ENCODE measurements at places on chromosomes 2 and 18. TPM values are rescaled to one million over a fixed set of nuclear protein-coding genes. Genes with fewer than 3 reads are reported as not detected.

- DNase-seq, result no peak
- no peaks in the 10 kb centered on the region for H3K36me3 ChIP-seq
- H3K4me3 ChIP-seq, result no peak overlapping the region
- no peaks in the 10 kb centered on the region for H3K4me1 ChIP-seq
These were observed 101.1 kb downstream of the CTIF start for GRCh38 chr18:48639772-48640432.

DNAH7 gene
- total RNA-seq, result 0.17 TPM

- no peaks in the 10 kb centered on the region for H3K27me3 ChIP-seq
- H3K4me1 ChIP-seq, result no peaks in the 10 kb centered on the region
- no peak overlapping the region for H3K27ac ChIP-seq
- no peak overlapping the region for H3K4me3 ChIP-seq
- no peak for DNase-seq
These were observed 55.5 kb downstream of the ARHGAP28 start for GRCh38 chr18:6785001-6785400.

SULT1C4 gene
- not detected for total RNA-seq

DNA sequence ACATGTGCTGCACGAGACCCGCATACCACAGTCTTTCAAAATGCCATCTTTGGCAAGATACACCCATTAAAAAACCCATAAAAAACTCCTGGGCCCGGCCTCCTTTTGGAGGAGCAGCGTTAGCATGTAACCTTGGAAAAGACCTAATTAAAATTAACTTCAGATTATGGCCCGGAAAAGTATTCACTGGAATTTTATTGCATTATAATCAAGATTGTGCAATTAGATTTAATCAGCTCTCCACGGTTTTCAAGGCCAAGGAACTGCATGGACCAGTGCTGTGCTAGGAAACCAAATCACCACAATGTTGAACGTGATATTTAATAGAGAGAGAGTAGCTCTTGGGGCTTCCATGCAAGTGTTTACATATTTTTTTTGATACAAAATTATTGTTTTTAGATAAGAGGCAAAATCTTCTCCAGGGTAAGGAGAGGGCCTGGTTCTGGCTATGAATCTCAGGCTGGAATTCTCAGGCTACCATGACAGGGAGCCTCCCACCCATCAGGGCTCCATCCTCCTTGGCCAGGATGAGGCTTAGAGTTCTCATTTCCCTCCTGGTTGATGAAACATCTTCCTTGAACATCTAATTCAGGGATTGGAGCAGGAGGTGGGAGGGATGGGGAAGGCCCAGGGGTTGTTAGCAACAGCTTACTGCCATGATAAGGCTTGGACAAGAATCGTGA is 82.0 kb upstream of the TTC39C start:
- H3K36me3 ChIP-seq, result no peaks in the 10 kb centered on the region
- H3K27me3 ChIP-seq, result no peaks in the 10 kb centered on the region
- H3K27ac ChIP-seq, result no peak overlapping the region
- no peak overlapping the region for H3K4me3 ChIP-seq
- no peak for DNase-seq

ANKRD29 gene
- total RNA-seq, result not detected

ANKRD62 gene
- total RNA-seq, result not detected

- DNase-seq, result no peak
- no peaks in the 10 kb centered on the region for H3K4me1 ChIP-seq
- peaks cover 8% of the 10 kb centered on the region for H3K27me3 ChIP-seq
- no peak overlapping the region for H3K27ac ChIP-seq
These were observed 53.8 kb upstream of the ASB18 start for GRCh38 chr2:236317938-236318396.

DNA sequence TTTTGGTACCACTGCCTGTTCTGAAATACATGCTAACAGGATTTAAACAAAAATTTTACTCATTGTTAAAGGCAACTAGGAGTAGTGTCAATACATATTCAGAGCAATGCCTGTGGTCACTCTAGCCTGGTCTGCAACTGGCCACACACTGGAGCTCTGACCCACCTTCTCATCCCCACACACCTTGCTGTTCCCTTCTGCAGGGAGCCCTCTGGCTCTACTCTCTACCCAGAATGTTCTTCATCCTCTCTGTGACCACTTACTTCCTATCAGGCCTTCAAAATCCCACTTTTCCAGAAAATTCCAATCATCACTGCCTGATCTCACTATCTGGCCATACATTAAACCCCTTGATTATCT is 102.3 kb upstream of the NFU1 start:
- peaks cover 54% of the 10 kb centered on the region for H3K36me3 ChIP-seq
- peak overlapping the region; percentile 8 for H3K27ac ChIP-seq
- no peak for DNase-seq
- peaks cover 30% of the 10 kb centered on the region for H3K4me1 ChIP-seq
